Activated CD4-positive, CD25-positive, alpha-beta regulatory T cell treated with anti-CD3 and anti-CD28 coated beads, Interleukin-2, amount 50 U/mL, for 16 hours (primary cell): ENCODE measurements at places on chromosomes 6 and 20.

- DNase-seq = no peak
Observed at GRCh38 chr6:110178626-110179405, 654 bp downstream of the WASF1 start.

GRCh38 chr6:18053555-18054445 lies 66.4 kb upstream of the KIF13A start:
- no peak for DNase-seq

- no peak for DNase-seq
Observed at GRCh38 chr6:116265041-116265829, 11.4 kb upstream of the TSPYL4 start.

DNA sequence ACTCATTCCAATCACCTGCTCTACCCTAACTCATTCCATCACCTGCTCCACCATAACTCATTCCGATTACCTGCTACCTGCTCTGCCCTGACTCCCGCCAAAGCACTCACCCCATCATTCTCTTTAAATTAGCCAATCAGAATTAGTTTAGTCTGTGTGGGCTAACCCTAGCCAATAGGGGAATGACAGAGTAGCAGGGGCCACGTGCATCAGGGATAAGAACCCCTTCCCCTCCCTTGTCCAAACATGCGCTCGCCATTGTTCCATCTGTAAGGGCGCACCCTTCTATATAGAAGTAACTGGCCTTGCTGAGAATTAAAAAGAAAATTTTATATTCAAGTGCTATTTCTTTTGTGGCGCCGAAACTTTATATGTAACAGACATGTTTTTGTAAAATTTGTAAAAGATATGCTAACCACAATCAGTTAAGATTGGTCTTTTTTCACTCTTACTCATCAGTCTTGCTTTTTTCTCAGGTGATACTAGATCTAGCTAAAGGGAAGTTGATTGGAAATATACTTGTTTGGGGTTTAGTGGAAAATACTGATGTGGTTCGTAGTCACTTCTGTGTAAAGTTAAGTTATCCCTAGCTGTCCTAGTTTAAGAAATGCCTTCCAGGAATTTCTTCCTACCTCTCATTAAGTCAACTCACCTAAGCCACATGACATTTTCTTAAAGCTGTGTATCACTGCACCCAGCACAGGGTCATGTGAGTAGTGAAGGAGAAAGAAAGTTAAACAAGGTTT lies 16.5 kb downstream of the RTN4IP1 start:
- DNase-seq = no peak

GRCh38 chr20:49656304-49656703 lies 57.4 kb downstream of the B4GALT5 start:
- no peak for DNase-seq

GRCh38 chr6:85679445-85680123 lies 36.9 kb upstream of the SYNCRIP start:
- DNase-seq = no peak

- DNase-seq = no peak
Observed at GRCh38 chr20:40628877-40629276, 60.2 kb downstream of the MAFB start.

- no peak for DNase-seq
Observed at GRCh38 chr6:68652117-68652536, 17.0 kb downstream of the ADGRB3 start.
